ENCODE measurements at places on chromosomes 7 and 10.
A peak's percentile ranks its signal among the peaks of the same experiment; 100 is the strongest.

DNA sequence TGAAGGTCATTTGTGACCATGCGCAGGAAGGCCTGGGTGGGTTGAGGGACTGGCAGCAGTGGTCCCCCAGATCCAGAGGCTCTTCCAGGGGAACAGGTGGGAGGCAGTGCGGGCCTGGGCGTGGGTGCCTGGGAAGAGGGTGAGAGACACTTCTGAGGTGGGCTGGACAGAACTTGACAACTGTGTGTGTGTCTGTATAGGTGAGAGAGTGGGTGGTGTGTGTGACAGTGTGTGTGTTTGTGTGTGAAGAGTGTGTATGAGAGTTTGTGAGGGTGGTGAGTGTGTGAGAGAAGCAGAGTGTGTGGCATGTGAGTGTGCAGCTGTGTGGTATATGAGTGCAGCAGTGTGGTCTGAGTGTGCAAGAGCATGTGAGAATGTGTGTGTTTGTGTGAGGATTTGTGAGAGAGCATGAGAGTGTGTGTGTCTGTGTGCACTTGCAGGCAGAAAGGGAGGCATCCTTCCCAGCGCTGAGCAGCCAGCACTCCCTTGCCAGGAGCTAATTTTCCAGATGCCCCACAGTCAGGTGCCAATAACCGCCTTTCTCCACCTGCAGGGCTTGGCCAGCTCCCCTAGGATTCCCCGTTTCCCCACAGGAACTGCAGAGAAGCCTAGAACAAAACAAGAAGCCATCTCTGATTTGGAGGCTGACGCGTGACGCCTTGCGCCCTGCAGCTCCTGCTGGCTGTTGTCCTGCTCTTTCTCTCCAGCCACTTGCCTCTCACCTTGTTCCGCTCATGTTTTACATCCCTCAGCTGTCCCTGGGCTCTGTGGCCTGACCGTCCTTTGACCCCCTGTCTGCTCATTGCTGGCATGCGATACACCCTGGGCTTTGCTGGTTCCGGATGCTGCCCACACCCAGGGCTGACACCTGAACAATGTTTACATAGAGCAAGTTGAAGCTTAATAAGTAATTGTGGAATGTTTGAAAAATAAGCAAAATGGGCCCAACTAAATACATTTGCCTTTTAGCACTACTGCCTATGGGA, 88.0 kb downstream of the TMEM178B start:
- peak; percentile 55 for DNase-seq

- DNase-seq: no peak
These were observed 290.7 kb downstream of the CACNA2D1 start for GRCh38 chr7:82152858-82153257.

GRCh38 chr10:71316786-71317160, 2.3 kb upstream of the SLC29A3 start:
- DNase-seq: no peak

- DNase-seq: no peak
These were observed 35.3 kb upstream of the CYTH3 start for GRCh38 chr7:6307762-6308161.

GRCh38 chr10:102537948-102538347, 34.2 kb downstream of the SUFU start:
- no peak for DNase-seq

- DNase-seq: no peak
These were observed 125.9 kb downstream of the CUL2 start for GRCh38 chr10:34964166-34964800.

DNA sequence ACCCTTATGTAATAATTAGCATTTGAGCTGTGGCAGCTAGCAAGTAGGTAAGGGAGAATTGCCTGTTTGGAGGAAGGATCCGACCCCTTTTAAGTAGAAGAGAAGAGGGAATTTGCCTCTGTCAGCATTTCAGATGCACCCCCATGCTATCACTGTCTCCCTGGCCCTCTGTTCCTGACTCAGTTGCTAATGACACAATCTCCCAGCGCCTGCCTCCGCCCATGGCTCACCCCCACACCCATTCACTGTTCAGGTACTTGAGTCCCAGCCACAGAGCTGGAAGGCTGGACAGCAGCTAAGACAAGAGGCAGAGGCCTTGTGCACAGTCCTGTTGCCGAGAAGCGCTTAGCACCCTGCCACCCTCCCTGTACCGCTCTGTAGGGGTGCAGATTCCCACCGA, 512.3 kb upstream of the GALNT17 start:
- DNase-seq: no peak

DNA sequence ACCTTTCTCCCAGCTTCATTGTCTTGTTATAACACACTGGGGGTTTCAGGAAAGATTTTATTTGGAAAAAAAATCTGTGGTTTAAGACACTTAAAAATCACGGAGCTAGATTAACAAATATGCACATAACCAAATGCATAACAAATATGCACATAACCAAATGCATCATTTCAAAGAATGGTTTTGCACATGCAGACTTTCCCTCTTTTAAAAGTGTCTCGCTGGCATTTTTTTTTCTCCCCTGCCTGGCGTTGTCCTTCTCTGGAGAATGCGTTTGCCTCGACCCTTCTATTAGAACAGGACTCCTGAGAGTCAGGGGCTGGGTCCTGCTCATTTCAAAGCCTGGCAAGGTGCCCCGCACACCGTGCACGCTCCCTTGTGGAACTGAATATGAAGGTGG, 42.7 kb upstream of the LOXL4 start:
- no peak for DNase-seq

GRCh38 chr10:34960983-34961382, 129.2 kb downstream of the CUL2 start:
- DNase-seq: no peak

Measured in substantia nigra (tissue), 51 donors.